Ovary (tissue), 10 donors: ENCODE measurements at places on chromosomes 1 and 21. TPM values are rescaled to one million over a fixed set of nuclear protein-coding genes. Genes with fewer than 3 reads are reported as not detected.

Gene IRF6
- polyA plus RNA-seq, result 2.5 TPM

Gene NOS1AP
- polyA plus RNA-seq, result 0.50 TPM

Gene WLS
- polyA plus RNA-seq, result 303 TPM

Gene ERICH3
- 0.23 TPM for polyA plus RNA-seq

Gene LCE1E
- polyA plus RNA-seq, result not detected

Gene LAPTM5
- 103 TPM for polyA plus RNA-seq

Gene RUNX3
- 1.9 TPM for polyA plus RNA-seq

Gene GBP4
- polyA plus RNA-seq, result 40.8 TPM

Gene CLCA2
- not detected for polyA plus RNA-seq

Gene MROH9
- not detected for polyA plus RNA-seq

DNA sequence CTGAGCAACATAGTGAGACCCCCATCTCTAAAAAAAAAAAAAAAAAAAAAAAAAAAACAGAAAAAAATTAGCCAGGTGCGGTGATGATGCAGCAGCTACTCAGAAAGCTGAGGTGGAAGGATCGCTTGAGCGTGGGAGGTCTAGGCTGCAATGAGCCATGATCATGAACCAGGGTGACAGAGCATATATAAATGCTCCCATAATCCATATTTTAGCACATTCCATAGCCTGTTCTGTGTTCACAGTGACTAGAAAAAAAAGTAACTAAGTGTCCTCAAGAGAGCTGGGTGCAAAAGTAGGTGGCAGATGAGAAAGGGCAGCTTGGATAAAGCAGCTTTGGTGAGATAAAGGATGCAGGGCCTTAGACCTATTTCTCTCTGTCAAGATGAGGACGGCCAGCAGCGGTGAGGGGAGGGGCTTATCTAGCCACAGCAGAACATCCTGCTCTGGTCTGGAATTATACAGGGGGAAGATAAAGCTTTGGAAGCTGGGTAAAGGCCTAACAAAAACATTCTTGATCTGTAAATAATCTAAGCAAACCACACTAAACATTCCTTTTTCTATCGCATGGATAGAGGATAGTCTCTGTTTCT, 205.3 kb downstream of the DAB1 start:
- H3K4me3 ChIP-seq, result no peak overlapping the region
- no peak overlapping the region for H3K27ac ChIP-seq
- H3K4me1 ChIP-seq, result no peaks in the 10 kb centered on the region
- no peaks in the 10 kb centered on the region for H3K27me3 ChIP-seq
- DNase-seq, result peak; percentile 37

- peaks cover 4% of the 10 kb centered on the region for H3K4me1 ChIP-seq
- H3K27ac ChIP-seq, result no peak overlapping the region
- H3K27me3 ChIP-seq, result no peaks in the 10 kb centered on the region
Measured at GRCh38 chr1:183219616-183220009, 33.5 kb downstream of the LAMC2 start.

DNA sequence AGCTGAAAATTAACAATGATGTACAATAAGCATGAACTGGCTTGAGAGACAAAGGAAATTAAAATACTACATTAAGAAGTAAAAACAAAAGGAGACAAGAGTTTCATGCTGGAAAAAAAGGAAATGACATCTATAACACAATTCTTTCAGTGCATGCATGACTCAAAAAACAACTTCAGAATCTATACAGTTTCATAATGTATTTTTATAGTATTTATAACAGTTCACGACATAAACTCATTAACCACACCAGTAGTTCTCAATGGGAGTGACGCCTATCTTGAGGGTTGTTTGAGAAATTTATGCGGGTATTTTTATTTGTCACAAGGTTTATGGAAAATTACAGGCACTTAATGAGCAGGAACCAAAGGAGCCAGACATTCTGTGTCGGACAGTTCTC, 168.5 kb downstream of the SMYD3 start:
- H3K4me1 ChIP-seq, result no peaks in the 10 kb centered on the region
- no peak for DNase-seq
- H3K27me3 ChIP-seq, result no peaks in the 10 kb centered on the region
- no peak overlapping the region for H3K4me3 ChIP-seq
- no peak overlapping the region for H3K27ac ChIP-seq
- H3K36me3 ChIP-seq, result no peaks in the 10 kb centered on the region

GRCh38 chr1:166882893-166883292, 6.8 kb upstream of the TADA1 start:
- no peaks in the 10 kb centered on the region for H3K36me3 ChIP-seq
- no peaks in the 10 kb centered on the region for H3K4me1 ChIP-seq
- no peak overlapping the region for H3K4me3 ChIP-seq
- no peaks in the 10 kb centered on the region for H3K27me3 ChIP-seq

DNA sequence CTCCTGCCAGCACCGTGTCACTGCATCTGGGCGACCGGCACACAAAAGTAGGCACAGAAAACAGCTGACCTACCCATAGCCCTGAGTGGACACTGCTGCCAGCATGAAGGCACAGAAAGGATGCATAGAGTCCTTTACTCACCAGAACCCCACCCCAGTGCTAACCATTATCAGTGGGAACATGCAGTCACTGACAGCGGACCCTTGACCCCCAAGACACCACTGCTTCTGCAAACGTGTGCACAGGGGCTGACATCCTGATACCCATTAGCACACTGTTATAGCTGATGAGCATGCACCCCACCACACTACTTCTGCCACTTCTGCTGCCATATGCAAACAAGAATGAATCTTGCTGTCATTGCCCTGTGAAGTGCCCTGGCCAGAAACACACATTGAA, 953.0 kb upstream of the NCAM2 start:
- no peaks in the 10 kb centered on the region for H3K27me3 ChIP-seq
- no peaks in the 10 kb centered on the region for H3K4me1 ChIP-seq
- no peak for DNase-seq
- no peak overlapping the region for H3K4me3 ChIP-seq
- no peaks in the 10 kb centered on the region for H3K36me3 ChIP-seq

GRCh38 chr21:15993951-15994350, 264.2 kb downstream of the USP25 start:
- no peaks in the 10 kb centered on the region for H3K4me1 ChIP-seq
- H3K4me3 ChIP-seq, result no peak overlapping the region
- no peaks in the 10 kb centered on the region for H3K36me3 ChIP-seq
- H3K27ac ChIP-seq, result no peak overlapping the region
- H3K27me3 ChIP-seq, result no peaks in the 10 kb centered on the region

- H3K4me3 ChIP-seq, result no peak overlapping the region
- no peak overlapping the region for H3K27ac ChIP-seq
- H3K27me3 ChIP-seq, result no peaks in the 10 kb centered on the region
- H3K4me1 ChIP-seq, result no peaks in the 10 kb centered on the region
- no peak for DNase-seq
- no peaks in the 10 kb centered on the region for H3K36me3 ChIP-seq
Measured at GRCh38 chr1:165858364-165858823, 31.0 kb downstream of the UCK2 start.

DNA sequence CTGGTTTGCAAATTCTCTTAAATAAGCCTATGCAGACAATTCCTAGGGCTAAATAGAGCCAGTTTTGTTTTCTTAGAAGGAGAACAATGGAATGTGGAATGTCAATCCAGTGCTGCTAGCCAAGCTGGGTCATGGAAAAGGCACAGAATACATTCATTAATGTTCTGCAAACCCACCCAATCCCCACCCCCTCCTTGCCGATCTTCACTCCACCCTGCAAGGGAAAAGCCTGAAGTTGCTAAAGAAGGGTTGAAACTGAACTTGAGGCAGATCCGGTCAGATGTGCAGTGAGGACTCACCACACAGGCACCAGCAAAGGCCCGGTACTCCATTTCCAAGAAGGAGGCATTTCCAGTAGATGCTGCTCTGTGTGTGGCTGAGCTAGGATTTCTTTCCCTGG, 179.6 kb downstream of the PLPP3 start:
- peaks cover 5% of the 10 kb centered on the region for H3K4me1 ChIP-seq
- no peak for DNase-seq
- no peaks in the 10 kb centered on the region for H3K36me3 ChIP-seq
- H3K27ac ChIP-seq, result no peak overlapping the region

- peak overlapping the region; percentile 90 for H3K27ac ChIP-seq
- no peak for DNase-seq
- H3K4me1 ChIP-seq, result peaks cover 2% of the 10 kb centered on the region
- no peaks in the 10 kb centered on the region for H3K27me3 ChIP-seq
- no peaks in the 10 kb centered on the region for H3K36me3 ChIP-seq
- H3K4me3 ChIP-seq, result peak overlapping the region; percentile 95
Measured at GRCh38 chr1:207321790-207322645, 540 bp downstream of the CD55 start.

- H3K4me1 ChIP-seq, result peaks cover 7% of the 10 kb centered on the region
- no peak overlapping the region for H3K4me3 ChIP-seq
- no peaks in the 10 kb centered on the region for H3K36me3 ChIP-seq
- no peaks in the 10 kb centered on the region for H3K27me3 ChIP-seq
- H3K27ac ChIP-seq, result no peak overlapping the region
- DNase-seq, result no peak
Measured at GRCh38 chr1:147539122-147539575, 2.2 kb upstream of the BCL9 start.

GRCh38 chr1:151405187-151405951, 6.0 kb downstream of the PSMB4 start:
- H3K36me3 ChIP-seq, result no peaks in the 10 kb centered on the region
- no peak overlapping the region for H3K27ac ChIP-seq
- no peaks in the 10 kb centered on the region for H3K27me3 ChIP-seq
- H3K4me3 ChIP-seq, result no peak overlapping the region
- no peaks in the 10 kb centered on the region for H3K4me1 ChIP-seq

- peak; percentile 57 for DNase-seq
- no peak overlapping the region for H3K4me3 ChIP-seq
- no peaks in the 10 kb centered on the region for H3K27me3 ChIP-seq
- H3K27ac ChIP-seq, result peak overlapping the region; percentile 16
- no peaks in the 10 kb centered on the region for H3K36me3 ChIP-seq
Measured at GRCh38 chr1:94734963-94735901, 84.9 kb upstream of the SLC44A3 start.

- H3K4me1 ChIP-seq, result peaks cover 2% of the 10 kb centered on the region
- H3K4me3 ChIP-seq, result no peak overlapping the region
- no peaks in the 10 kb centered on the region for H3K36me3 ChIP-seq
- DNase-seq, result no peak
- H3K27me3 ChIP-seq, result no peaks in the 10 kb centered on the region
Measured at GRCh38 chr1:85363521-85363920, 87.1 kb upstream of the BCL10 start.

- H3K4me3 ChIP-seq, result no peak overlapping the region
- no peak overlapping the region for H3K27ac ChIP-seq
- DNase-seq, result no peak
- H3K36me3 ChIP-seq, result no peaks in the 10 kb centered on the region
Measured at GRCh38 chr1:215932558-215932957, 365.5 kb downstream of the KCTD3 start.

DNA sequence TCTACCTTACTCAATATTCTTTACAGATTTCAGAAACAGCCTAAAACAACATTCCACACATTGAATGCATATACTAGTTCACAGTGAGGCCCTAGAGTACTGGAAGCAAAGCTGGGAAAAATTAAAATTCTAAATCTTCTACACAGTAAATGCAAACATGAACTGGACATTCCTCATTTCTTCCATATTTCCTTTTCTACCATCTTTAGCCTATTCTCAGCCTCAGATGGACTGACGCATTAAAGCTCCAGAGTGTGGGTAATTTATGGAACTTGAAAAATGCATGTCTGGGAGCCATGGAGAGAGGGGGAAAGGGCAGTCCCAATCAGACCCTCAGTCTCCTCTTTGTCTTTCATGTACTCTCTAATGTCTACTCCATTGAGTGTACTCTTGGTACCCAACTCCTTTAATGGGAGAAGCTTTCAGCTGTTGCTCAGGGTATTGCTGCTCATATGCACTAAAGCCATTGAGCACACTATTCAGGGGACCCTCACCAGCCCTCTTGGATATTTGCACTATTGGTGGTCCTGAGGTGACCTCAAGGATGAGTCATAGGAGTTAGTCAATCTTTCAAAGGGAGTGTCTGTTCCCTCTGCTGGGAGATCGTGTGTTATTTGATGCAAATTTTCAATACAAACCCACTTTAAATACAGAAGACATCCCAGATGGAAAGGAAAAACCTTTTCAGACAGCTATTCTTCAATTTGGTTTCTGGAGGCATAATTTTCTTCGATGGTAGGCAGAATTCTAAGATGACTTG, 83.3 kb upstream of the KCNJ15 start:
- no peak overlapping the region for H3K27ac ChIP-seq
- DNase-seq, result no peak
- peaks cover 10% of the 10 kb centered on the region for H3K4me1 ChIP-seq
- no peaks in the 10 kb centered on the region for H3K27me3 ChIP-seq
- no peak overlapping the region for H3K4me3 ChIP-seq
- H3K36me3 ChIP-seq, result no peaks in the 10 kb centered on the region

- no peaks in the 10 kb centered on the region for H3K36me3 ChIP-seq
- no peak for DNase-seq
- no peak overlapping the region for H3K4me3 ChIP-seq
- H3K4me1 ChIP-seq, result peaks cover 3% of the 10 kb centered on the region
- H3K27me3 ChIP-seq, result no peaks in the 10 kb centered on the region
- H3K27ac ChIP-seq, result no peak overlapping the region
Measured at GRCh38 chr21:32753818-32754585, 17.6 kb downstream of the PAXBP1 start.

GRCh38 chr1:230747127-230747730, at the start of gene CAPN9:
TSS of gene CAPN9 (plus strand) at chr1:230747388. CDS start at chr1:230747497, 109 bp downstream.
- H3K4me3 ChIP-seq, result no peak within 1 kb of the TSS
- H3K27ac ChIP-seq, result no peak within 1 kb of the TSS
- DNase-seq, result no peak
- no peaks in the 10 kb centered on the region for H3K4me1 ChIP-seq

GRCh38 chr21:44767834-44768831, 33.5 kb downstream of the UBE2G2 start:
- no peaks in the 10 kb centered on the region for H3K4me1 ChIP-seq
- no peaks in the 10 kb centered on the region for H3K36me3 ChIP-seq
- no peak overlapping the region for H3K4me3 ChIP-seq
- no peaks in the 10 kb centered on the region for H3K27me3 ChIP-seq

DNA sequence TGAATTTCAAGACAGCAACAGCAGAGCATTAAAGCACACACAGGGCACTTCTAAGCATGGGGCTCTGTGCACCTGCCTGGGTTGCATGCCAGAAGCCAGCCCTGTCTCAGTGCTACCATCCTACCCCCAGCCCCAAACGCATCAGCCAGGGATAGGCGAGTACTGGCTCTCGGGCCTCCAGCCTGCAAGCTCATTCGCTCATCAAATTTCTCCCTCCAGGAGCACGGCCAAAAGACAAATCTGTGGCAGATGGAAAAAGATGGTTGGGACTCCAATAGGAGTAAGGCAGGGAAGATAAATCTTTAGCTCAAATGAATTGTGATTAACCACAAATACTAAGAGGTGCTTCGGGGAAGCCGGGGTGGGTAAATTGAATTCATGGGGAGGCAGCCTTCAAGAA, 189.6 kb downstream of the KAZN start:
- no peak for DNase-seq
- H3K27ac ChIP-seq, result no peak overlapping the region
- no peak overlapping the region for H3K4me3 ChIP-seq
